Activated B cell treated with CpG ODN at 0.5 μM for 24 hours (primary cell): ENCODE measurements at places on chromosomes 4 and X.

- H3K27ac ChIP-seq = no peak overlapping the region
- H3K36me3 ChIP-seq = no peaks in the 10 kb centered on the region
- H3K4me1 ChIP-seq = no peaks in the 10 kb centered on the region
- no peak for DNase-seq
- H3K27me3 ChIP-seq = no peaks in the 10 kb centered on the region
Measured at GRCh38 chr4:161929956-161930355, 233.8 kb downstream of the FSTL5 start.

DNA sequence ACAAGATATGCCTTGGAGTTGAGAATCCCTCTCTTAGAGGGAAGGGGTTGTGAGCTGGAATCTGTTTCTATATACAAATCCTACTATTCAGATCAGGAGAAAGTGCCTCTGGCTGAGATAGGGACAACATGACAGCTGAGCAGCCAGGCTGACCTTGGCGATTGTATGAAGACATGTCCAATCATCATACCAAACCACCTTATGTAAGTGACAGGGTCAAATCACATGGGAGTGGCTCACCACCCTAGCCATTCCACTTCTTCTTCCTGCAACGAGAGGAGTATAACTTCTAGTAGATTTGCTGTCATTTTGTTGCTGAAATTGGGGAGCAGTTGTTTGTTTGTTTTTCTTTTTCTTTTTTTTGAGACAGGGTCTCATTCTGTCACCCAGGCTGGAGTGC lies 48.3 kb upstream of the TMEM150C start:
- H3K36me3 ChIP-seq = no peaks in the 10 kb centered on the region
- H3K27me3 ChIP-seq = no peaks in the 10 kb centered on the region
- H3K4me1 ChIP-seq = no peaks in the 10 kb centered on the region

DNA sequence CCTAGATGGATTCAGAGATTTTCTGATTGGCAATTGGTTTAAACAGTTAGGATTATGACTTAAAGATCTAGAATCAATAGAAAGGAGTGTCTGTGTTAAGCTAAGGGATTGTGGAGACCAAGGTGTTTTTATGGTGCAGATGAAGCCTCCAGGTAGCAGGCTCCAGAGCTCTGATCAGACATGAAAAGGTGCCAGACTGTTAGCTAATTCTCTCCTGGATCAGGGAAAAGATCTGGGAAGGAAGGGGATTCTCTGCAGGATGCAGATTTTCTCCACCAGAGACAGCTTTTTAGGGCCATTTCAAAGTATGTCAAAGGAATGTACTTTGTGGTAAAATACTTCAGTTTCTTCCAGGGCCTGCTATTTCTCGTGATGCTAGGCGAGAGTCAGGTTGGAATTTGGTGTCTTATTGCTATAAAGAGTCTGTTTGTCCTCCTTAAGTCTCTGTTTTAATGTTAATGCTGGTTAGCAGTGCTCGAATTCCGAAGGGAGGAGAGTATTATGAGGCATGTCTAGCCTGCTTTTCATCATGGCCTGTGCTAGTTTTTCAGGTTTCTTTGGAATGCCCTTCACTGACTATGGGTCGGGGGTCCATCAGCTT lies 12.0 kb upstream of the GPR78 start:
- no peak overlapping the region for H3K4me3 ChIP-seq
- no peaks in the 10 kb centered on the region for H3K36me3 ChIP-seq
- H3K4me1 ChIP-seq = no peaks in the 10 kb centered on the region
- no peak for DNase-seq
- no peak overlapping the region for H3K27ac ChIP-seq

GRCh38 chr4:172845281-172845680 lies 323.3 kb upstream of the GALNT7 start:
- H3K4me3 ChIP-seq = no peak overlapping the region
- H3K4me1 ChIP-seq = no peaks in the 10 kb centered on the region
- no peak for DNase-seq

GRCh38 chrX:21740329-21741274 lies 17.3 kb downstream of the SMPX start:
- no peaks in the 10 kb centered on the region for H3K4me1 ChIP-seq
- H3K27ac ChIP-seq = no peak overlapping the region
- peaks cover 8% of the 10 kb centered on the region for H3K27me3 ChIP-seq
- no peak for DNase-seq

GRCh38 chrX:49878128-49878833 lies 1.0 kb upstream of the USP27X start:
- no peaks in the 10 kb centered on the region for H3K36me3 ChIP-seq
- DNase-seq = peak; percentile 13
- H3K27ac ChIP-seq = peak overlapping the region; percentile 78
- no peaks in the 10 kb centered on the region for H3K27me3 ChIP-seq
- H3K4me3 ChIP-seq = peak overlapping the region; percentile 81
- H3K4me1 ChIP-seq = peaks cover 30% of the 10 kb centered on the region

GRCh38 chr4:23006756-23007155 lies 314.0 kb downstream of the GBA3 start:
- H3K27me3 ChIP-seq = no peaks in the 10 kb centered on the region
- no peak overlapping the region for H3K27ac ChIP-seq
- DNase-seq = no peak
- H3K4me1 ChIP-seq = no peaks in the 10 kb centered on the region
- H3K4me3 ChIP-seq = no peak overlapping the region

DNA sequence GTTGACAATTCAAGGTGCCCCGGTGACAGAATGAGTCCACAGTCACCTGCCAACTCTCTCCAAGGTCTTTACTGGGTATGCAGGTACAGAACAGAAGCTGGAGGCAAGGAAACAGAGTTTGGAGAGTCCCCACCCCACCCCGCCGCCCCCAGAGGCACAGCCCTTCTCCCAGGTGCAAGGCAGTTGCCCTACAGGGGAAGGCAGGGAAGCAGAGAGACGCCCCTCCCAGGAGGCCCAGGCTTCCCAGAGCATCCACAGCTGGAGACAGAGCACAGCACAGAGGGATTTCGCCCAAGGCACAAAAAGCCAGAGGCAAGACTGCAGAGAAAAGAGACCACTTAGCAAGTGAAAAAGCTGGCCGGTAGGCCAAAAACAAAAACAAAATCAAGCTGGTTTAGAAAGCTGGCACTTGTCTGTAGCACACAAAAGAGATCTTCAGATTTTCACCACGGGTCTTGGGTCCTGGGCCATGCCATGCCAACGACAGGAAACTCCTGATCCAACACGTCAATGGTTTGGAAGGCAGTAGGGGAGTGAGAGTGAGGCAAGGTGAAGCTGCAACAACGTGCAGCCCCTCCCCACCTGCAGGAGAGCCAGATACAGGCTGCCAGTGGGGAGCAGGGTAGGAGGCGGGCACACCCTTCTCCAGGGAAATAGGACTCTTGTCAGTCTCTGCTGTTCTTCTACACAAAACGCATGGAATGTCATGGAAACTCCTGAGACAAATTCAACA lies 113.3 kb downstream of the AFAP1 start:
- peaks cover 14% of the 10 kb centered on the region for H3K27me3 ChIP-seq
- H3K4me1 ChIP-seq = no peaks in the 10 kb centered on the region
- DNase-seq = no peak
- no peak overlapping the region for H3K4me3 ChIP-seq

DNA sequence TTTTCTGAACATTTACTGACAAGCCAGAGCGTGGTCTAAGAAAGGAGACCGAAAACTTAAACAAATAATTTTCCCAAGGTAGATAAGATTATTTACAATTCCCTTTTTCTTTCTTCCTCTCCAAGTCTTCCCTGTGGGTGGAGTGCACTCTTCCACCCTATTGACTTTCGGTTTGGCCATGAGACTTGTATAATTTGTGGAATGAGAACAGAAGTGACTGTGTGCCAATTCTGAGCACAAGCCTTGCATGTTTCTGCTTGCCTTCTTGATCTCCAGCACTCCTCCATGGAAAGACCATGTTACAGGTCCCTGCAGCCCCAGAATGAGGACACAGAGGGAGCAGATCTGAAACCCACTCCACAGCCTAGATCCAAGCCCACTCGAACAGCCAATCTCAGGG lies 150.0 kb upstream of the HPGD start:
- H3K4me3 ChIP-seq = no peak overlapping the region
- no peaks in the 10 kb centered on the region for H3K36me3 ChIP-seq
- H3K4me1 ChIP-seq = no peaks in the 10 kb centered on the region
- no peaks in the 10 kb centered on the region for H3K27me3 ChIP-seq

DNA sequence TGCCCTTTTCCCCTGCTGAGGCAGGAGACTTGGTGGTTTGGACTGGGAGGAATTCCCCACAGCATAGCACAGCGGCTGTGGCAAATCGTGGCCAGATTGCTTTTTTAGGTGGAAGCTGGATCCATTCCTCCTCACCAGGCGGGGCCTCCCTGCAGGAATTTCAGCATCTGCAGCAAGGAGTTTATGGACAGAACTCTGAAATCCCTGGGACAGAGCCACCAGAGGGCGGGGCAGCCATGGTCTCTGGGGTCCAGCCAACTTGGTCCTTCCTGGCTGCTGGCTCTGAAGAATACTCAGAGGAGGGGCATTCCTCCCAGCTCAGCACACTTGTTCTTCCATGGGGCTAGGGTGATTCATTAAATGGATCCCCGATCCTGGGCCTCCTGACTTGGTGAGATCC lies 794.3 kb downstream of the SH3BGRL start:
- no peak overlapping the region for H3K27ac ChIP-seq
- no peak for DNase-seq
- H3K4me3 ChIP-seq = no peak overlapping the region
- no peaks in the 10 kb centered on the region for H3K4me1 ChIP-seq
- H3K27me3 ChIP-seq = no peaks in the 10 kb centered on the region

- H3K4me3 ChIP-seq = peak overlapping the region; percentile 92
- peaks cover 57% of the 10 kb centered on the region for H3K36me3 ChIP-seq
- no peak for DNase-seq
- H3K27me3 ChIP-seq = no peaks in the 10 kb centered on the region
- H3K27ac ChIP-seq = no peak overlapping the region
- H3K4me1 ChIP-seq = peaks cover 54% of the 10 kb centered on the region
Measured at GRCh38 chr4:52714597-52715254, 36.5 kb downstream of the ERVMER34-1 start.

- H3K4me1 ChIP-seq = no peaks in the 10 kb centered on the region
- DNase-seq = no peak
- H3K27me3 ChIP-seq = no peaks in the 10 kb centered on the region
- no peaks in the 10 kb centered on the region for H3K36me3 ChIP-seq
- H3K4me3 ChIP-seq = no peak overlapping the region
Measured at GRCh38 chr4:81398379-81398778, 73.3 kb downstream of the RASGEF1B start.

DNA sequence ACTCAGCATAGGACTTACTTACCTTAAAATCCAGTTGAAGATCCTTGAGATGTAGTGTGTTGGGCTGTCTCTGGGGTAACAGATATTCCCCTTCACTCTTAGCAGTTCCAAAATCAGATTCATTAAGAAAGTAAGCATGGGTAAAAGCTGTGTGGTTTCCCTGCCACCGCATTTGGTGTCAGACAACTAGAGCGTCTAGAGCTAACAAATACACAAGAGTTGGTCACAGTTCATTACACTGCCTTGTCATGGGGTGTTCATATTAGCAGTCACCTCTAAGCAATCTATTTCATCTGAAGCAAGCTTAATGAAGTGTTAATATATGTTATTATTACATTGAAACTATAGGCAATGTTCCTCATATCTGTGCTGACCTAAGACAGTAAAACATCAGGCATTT lies 342.8 kb downstream of the PPARGC1A start:
- no peaks in the 10 kb centered on the region for H3K4me1 ChIP-seq
- no peak overlapping the region for H3K4me3 ChIP-seq
- no peak for DNase-seq
- no peak overlapping the region for H3K27ac ChIP-seq

- H3K27me3 ChIP-seq = no peaks in the 10 kb centered on the region
- no peak for DNase-seq
- no peaks in the 10 kb centered on the region for H3K36me3 ChIP-seq
- H3K27ac ChIP-seq = no peak overlapping the region
- peaks cover 4% of the 10 kb centered on the region for H3K4me1 ChIP-seq
Measured at GRCh38 chr4:139692309-139693012, 26.8 kb downstream of the MGST2 start.

- no peak overlapping the region for H3K27ac ChIP-seq
- H3K4me3 ChIP-seq = no peak overlapping the region
- peaks cover 19% of the 10 kb centered on the region for H3K4me1 ChIP-seq
- no peaks in the 10 kb centered on the region for H3K36me3 ChIP-seq
- DNase-seq = no peak
Measured at GRCh38 chr4:123359449-123360315, 36.9 kb upstream of the SPRY1 start.
